NCI-H1417 (cell line): ENCODE measurements at places on chromosomes 5 and 9.

DNA sequence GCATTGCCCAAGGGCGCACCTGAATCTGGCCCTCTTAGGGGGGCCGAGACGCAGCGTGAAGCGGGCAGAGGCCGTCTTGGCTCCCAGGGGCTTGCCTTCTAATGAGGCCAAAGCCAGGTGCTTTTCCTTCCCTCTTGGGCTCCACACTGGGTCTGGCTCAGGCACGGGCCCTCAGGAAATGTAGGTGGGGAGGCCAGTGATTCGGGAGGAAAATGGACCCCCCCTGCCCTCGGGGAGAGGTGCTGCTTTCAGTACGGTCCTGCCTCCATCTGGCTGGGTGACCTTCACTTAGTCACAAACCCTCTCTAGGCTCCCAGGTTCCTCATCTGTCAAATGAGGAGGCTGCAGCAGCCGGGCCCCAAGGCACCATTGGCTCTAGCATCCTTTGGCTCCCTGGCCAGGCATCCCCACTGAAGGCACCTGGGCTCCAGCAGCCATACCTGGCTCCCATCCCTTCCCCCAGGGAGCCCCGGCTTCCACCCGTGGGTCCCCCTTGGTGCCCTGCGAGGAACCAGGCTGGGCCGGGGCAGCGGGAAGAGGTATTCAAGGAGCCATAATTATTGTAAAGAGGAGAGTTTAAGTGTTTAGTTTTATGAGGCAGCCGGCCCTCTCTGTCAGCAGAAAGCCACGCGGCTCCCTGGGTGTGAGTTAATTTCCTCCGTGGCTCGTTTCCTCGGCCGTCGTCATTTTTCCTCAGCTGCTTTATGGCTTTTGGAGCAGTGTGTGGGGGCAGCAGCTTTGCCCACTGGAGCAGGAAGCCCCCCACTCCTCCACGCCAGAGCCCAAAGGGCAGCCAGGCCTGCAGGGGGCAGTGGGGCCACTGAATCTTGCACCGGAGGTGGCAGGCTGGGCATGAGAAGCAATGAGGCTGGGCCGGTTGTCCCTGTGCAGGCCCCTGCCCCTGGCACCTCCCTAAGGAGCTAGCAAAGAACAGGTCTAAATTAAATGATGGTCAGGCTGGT lies 24.9 kb upstream of the UNC5A start:
- DNase-seq = no peak

GRCh38 chr9:90961375-90961774 lies 159.8 kb downstream of the SYK start:
- peak; percentile 41 for DNase-seq

DNA sequence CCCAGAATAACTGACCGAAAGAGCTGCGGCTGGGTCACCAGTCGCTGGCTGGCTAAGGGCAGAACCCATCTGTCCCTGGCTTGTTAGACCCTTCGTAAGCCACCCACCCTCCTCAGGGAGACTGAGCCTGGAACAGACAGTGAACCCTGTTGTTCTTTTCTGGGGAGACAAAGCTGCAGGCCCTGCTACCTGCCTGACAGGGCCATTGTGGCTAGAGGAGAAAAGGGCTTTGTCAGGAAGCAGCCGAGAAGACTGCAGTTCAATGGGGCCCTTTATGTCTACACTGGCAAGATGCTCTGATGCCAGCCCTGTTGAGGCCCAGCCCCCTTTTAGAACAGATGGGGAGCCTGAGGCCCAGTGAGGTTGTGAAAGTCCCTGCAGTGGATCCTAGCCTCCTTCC lies 3.7 kb upstream of the NIPAL4 start:
- DNase-seq = no peak

GRCh38 chr9:111937301-111937700 lies 40.7 kb downstream of the UGCG start:
- no peak for DNase-seq

DNA sequence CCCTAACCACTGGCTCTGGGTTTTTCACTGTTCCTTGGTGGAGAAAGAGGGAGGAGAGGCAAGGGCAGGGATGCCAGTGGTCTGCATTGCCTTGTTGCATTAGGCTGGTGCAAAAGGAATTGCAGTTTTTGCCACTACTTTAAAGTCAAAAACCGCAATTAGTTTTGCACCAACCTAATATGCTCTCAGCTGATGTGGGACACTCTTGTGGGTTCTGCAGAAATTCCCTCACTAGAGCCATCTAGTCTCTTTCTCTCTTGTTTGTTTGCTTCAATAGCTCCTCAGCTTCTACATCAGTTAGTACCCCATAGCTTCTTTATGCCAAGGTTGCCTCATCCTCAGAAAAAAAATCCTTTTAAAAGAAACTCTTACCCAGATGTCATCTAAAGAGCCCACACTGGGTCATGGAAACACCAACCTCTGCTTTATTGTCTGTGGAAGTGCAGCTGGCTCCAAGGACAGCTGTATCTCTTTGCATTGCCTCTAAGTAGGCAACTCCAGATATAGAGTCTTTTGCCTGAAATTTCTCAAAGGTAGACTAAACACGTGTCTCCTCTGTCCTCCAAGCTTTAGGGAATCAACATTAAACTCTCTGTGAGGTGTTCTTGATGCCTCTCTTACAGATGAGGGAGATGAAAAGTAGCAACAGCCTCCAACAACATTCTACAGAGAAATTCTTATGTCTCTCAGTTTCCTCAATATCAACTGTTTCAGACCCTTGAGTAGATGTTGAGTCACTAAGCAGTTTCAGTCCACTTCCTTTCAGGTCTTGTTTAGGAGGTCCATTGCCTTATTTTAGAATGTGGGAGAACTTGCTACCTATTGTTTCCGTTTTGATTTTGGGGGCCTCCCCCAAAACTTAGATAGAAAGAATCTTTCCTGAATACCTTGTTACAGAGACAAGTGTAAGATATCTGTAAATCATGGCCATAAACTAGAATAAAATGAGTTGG lies 84.9 kb upstream of the MEF2C start:
- no peak for DNase-seq

- peak; percentile 45 for DNase-seq
Observed at GRCh38 chr5:52988335-52989024, 672 bp upstream of the ITGA2 start.

DNA sequence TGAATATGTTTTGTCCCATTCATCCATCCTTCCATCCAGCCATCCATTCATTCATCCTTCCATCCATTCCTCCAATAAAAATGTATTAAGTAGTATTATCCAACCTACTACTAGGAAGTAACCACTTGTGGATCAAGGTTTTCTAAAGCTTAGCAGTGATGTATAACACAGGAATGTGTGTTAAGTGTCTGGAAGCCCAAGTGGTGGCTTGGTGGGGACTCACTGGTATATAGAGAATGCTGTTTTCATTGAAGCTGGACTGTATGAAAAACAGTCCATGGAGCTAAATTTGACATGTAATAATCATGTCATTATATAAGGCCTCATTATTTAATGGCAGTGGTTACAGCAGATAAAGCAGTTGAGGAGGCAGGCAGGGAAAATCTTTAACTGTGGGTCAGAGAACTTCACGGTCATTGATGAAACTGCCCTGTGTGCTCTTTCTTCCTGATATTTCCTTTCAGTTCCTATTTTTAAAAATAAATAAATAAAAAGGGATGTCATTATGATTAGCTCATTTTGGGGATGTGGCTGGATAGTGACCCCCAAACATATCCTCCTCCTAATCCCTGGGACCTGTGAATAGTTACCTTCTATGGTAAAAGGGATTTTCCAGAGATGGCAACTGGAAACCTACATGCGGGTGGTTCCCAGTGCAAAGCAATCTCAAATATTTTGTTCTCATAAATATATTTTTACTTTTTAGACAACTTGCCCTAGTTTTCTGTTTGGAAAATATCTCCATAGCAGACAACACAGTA lies 82.3 kb downstream of the DAPK1 start:
- no peak for DNase-seq

- peak; percentile 47 for DNase-seq
Observed at GRCh38 chr5:55564721-55565120, 30.0 kb upstream of the PLPP1 start.

- DNase-seq = peak; percentile 63
Observed at GRCh38 chr9:9912459-9912858, 700.3 kb downstream of the PTPRD start.

GRCh38 chr5:165231821-165232508 lies 1726.5 kb downstream of the MAT2B start:
- no peak for DNase-seq
